Left ventricle myocardium superior (tissue), 1 donor: ENCODE measurements at places on chromosomes 11 and 22. TPM values are rescaled to one million over a fixed set of nuclear protein-coding genes. Genes with fewer than 3 reads are reported as not detected.

DNA sequence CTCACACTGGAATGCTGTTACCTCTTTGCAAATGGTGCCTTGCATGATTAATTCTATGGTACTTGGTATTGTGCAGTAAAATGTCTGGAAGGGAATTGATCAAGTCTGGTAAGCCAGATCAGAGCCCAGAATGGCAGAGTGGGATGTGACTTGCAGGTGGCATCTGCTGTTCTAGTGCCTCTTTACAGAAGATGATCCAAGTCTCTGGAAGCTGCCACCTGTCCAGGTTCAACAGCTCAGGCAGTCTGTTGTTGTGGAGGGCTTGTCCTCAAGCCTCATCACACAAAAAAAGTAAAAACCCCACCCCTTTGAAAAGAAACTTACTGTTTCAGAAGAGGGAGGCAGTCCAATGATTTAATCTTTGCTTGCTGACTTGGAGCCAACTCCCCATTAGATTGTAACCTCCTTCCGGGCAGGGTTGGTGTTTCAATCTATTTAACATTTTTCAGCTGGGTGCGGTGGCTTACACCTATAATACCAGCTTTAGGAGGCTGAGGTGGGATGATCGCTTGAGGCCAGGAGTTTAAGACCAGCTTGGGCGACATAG lies 17.1 kb downstream of the ZNRF3 start:
- no peak for DNase-seq

KCNK7 gene
- 0.94 TPM for total RNA-seq

SOX6 gene
- total RNA-seq = 16.9 TPM

HORMAD2 gene
- not detected for total RNA-seq

DNA sequence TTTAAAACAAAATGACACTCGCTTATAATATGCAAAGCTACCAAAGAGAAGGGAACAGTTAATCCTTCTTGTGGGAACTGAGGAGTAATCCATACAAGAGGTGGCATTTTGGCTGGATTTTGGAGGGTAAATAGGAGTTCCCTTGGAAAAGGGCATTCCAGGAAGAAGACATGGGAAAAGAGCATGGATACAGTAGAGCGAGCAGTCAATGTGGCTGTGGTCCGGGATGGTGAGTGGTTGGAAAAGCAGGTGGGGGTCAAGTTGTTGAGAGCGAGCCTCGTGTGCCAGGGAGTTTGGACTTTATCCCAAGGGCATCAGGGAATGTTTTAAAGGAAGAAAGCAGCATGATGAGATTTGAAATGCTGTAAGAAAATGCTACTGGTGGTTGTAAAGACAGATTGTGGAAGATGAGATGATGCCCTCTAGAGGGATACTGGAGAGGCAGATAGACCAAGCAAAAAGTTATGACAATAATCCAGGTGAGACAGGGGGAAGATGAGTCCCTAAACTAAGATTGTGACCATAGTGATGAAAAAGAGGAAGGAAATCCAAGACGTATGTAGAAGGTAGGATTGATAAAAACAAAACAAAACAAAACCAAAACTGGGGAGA lies 3.8 kb upstream of the MMP7 start:
- no peak for DNase-seq

GRCh38 chr11:46677169-46677568 lies 23.2 kb downstream of the ARHGAP1 start:
- DNase-seq = peak; percentile 30

DNA sequence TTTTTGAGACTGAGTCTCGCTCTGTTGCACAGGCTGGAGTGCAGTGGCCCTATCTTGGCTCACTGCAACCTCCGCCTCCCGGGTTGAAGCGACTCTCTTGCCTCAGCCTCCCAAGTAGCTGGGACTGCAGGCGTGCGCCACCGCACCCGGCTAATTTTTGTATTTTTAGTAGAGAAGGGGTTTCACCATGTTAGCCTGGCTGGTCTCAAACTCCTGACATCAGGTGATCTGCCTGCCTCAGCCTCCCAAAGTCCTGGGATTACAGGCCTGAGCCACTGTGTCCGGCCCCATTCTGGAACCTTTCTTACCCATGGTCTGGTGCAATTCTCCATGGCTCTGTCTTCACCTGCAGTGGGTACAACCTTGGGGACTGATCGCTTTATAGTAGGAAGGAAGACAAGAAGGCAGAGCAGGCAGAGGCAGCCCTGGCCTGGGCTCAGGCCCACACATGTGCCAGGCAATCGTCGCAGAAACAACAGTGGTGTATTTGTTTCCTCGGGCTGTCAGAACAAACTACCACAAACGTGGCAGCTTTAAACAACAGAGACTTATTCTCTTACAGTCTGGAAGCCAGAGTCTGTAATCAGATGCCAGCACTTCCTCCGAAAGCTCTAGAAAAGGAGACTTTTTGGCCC lies 4.0 kb upstream of the PTGDR2 start:
- no peak for DNase-seq

GRCh38 chr11:128432926-128433325 lies 154.4 kb downstream of the ETS1 start:
- no peak for DNase-seq

SGSM1 gene
- 11.6 TPM for total RNA-seq

DNA sequence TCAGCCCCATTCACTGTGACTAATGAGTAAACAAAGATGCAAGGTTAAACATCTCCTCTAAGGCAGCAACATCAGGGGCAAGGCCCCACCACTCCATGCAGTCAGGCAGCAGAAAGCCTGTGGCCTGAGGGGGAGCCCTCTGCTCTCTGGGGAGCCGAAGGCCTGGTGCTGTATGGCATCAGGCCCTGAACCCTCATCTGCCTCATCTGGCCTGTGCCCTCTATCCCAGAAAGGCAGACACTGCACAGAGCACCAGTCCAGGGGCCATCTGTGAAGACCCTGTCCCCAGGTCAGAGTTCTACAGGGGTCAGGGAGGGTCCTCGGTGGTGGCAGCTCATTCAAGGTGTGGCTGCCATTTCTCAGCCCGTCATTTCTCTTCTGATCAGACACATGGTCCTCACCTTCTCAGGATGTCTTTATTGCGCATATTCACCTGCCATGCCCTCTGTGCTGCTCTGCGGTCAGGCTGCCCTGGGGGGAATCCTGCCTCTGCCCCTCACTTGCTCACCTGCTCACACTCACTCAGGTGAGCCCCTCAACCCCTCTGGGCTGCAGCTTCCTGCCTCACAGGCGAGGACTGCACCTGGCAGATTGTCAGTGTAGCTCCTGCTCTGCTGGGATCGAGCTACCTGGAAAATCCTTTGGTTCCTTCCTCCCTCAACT lies 103.1 kb upstream of the PITPNB start:
- DNase-seq = peak; percentile 8

CCDC81 gene
- 0.25 TPM for total RNA-seq

DNA sequence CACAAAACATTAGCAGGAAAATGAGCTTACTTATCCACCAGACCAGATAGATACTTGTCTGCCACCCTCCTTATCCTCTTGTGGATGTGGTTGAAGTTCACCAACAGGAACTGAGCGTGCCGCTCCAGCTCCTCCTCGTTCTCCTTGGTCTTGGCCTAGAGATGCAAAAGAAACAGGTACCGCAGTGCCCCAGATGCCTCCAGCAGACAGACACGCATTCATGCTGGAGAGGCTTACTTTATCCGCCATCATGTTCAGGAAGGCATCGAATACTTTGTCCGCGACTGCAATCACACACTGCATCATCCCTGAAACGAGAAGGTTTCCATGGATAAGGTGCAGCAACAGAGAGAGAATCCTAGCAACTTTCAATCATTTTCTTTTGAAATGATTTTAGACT lies 21.0 kb upstream of the SERPIND1 start:
- DNase-seq = no peak

GRCh38 chr11:62905927-62906531 lies 15.1 kb downstream of the CHRM1 start:
- DNase-seq = peak; percentile 79

DNA sequence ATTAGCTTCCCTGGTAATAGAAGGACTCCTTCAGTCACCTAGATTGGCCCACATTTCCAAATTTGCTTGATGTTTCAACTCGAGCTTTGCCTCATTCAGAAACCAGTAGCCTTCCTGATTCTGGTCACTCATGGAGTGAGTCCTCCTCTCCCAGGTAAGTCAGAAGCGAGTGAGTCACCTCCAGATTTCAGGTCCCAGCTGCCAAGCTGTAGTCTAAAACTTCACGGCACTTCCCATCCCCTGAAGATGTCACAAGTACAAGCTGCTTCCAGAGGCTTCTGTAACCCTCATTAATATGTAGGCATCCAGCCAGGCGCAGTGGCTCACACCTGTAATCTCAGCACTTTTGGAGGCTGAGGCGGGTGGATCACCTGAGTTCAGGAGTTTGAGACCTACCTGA lies 23.5 kb downstream of the ARHGAP8 start:
- DNase-seq = no peak

- DNase-seq = no peak
These were observed 44.9 kb downstream of the ADM start for GRCh38 chr11:10349806-10350205.

POU2F3 gene
- total RNA-seq = not detected

TMEM191C gene
- total RNA-seq = 0.74 TPM

ZBTB16 gene
- total RNA-seq = 67.3 TPM

GRCh38 chr11:66570079-66570849 lies 1.9 kb upstream of the CTSF start:
- no peak for DNase-seq

CYTH4 gene
- 6.2 TPM for total RNA-seq

DNA sequence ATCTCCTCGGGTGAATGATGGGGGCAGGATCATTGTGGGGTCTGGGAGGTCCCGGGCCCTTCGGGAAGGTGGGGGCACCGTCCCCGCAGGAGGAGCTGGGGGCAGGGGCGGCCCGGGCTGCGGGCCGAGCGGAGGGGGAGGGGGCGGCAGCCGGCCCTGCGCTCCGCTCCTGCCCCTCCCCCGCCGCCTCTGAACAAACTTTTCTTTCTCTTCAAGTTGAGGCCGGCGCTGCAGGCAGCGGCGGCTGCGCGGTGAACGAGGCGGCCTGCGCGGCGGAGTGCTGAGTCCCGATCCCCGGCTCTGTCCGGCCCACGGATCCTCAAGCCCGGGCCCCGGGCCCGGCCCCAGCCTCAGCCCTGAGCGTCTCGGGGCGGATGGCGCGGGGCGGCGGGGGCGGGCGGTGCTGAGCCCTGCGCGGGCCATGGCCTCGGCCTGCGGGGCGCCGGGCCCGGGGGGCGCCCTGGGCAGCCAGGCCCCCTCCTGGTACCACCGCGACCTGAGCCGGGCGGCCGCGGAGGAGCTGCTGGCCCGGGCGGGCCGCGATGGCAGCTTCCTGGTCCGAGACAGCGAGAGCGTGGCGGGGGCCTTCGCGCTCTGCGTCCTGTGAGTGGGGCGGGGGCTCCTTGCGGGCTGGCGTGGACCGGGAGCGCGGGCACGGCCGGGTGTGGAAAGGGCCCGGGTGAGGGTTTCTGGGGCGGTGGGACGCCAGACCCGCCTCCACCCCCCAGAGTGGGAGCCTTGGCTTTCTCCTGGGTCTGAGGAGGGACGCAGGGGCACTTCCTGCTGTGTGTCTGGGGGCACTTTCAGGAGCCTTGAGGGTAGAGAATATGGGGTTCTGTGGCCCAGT lies at the start of gene INPPL1:
Gene INPPL1 (plus strand): TSS at position 204 of the 847 bp plus-strand sequence. CDS start 218 bp downstream, at position 422.
- DNase-seq = peak; percentile 75

DNA sequence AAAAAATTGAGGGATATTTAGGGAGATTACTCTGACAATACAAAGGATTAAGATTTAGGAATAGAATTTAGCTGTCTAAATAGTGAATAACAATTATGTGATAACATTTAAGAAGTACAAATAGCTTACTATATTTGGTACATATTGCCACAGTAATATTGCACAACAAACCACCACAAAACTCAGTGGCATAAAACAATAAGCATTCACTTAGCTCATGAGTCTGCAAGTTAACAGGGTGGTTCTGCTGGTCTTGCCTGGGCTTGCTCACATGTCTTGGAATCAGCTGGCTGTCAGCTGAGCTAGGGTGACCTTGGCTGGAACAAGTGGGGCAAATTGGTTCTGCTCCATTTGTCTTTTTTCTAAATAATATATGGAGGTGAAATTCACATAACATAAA lies 115.1 kb downstream of the DCDC1 start:
- no peak for DNase-seq

CD3E gene
- total RNA-seq = 1.1 TPM

ZNF214 gene
- 0.84 TPM for total RNA-seq

TIMM10B gene
- total RNA-seq = 17.9 TPM

DNA sequence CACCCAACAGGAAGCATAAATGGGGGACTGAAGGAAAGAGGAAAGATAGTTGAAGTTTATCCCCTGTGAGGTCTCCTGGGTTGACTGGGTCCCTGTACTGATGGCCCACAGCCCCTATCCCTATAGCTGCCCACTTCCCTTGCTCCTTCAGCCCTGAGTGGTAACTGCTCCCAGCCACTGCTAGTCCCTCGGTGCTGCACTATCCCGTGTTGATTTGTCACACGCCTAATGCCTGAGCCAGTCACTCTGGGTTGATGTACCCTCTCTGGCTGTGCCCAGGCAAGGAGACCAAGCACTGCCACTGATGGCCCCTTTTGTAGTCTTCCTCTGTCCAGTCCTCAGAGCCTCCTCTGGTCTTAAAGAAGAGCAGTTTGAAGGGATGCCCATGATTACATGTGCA lies 9.6 kb downstream of the GDPD5 start:
- DNase-seq = no peak

GRCh38 chr11:123187665-123188507 lies 7.2 kb downstream of the CLMP start:
- DNase-seq = no peak

PHETA2 gene
- 2.7 TPM for total RNA-seq

DNA sequence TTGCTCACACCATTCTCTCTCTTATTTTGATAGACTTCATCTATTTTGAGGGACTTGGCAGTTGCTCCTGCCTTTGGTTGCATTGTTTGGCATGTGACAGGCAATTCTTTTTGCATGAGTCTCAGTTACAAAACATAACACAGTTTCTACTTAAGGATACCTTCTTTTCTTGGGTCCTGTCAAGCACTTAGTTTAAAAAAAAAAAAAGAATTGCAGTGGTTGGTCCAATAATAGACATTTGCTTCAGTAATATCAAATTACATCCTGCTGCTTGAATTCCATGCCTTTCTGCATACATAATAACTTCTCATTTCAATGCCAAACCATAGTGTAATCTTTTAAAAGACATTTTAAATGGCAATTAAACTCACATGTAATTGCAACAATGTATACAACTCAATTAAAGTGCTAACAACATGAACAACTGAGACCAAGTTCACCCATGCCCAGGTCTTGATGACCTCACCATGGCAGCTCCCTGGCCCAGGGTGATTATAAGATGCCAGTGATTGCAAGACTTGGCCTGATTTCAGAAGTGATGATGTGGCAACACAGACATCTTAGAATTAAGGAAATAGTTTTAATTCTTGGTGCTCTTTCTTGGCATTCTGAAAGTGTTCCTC lies 32.2 kb upstream of the PLET1 start:
- DNase-seq = no peak

UBQLNL gene
- 0.17 TPM for total RNA-seq

MGAT3 gene
- 6.3 TPM for total RNA-seq

LYVE1 gene
- 53.8 TPM for total RNA-seq
